ENCODE measurements at places on chromosomes 13 and 19. TPM values are rescaled to one million over a fixed set of nuclear protein-coding genes. Genes with fewer than 3 reads are reported as not detected.

GRCh38 chr13:52399708-52400107 lies 6.3 kb downstream of the THSD1 start:
- no peak overlapping the region for H3K27ac ChIP-seq
- H3K27me3 ChIP-seq, result peaks cover 25% of the 10 kb centered on the region
- H3K4me3 ChIP-seq, result no peak overlapping the region
- peaks cover 11% of the 10 kb centered on the region for H3K4me1 ChIP-seq
- DNase-seq, result no peak

GRCh38 chr13:94309576-94309975 lies 169.9 kb downstream of the DCT start:
- H3K27ac ChIP-seq, result no peak overlapping the region
- no peak for DNase-seq
- no peaks in the 10 kb centered on the region for H3K36me3 ChIP-seq
- H3K4me3 ChIP-seq, result no peak overlapping the region

The BLVRB gene
- 20.4 TPM for total RNA-seq

GRCh38 chr13:62176051-62176450 lies 760.4 kb upstream of the PCDH20 start:
- no peak overlapping the region for H3K4me3 ChIP-seq
- no peak overlapping the region for H3K27ac ChIP-seq
- no peak for DNase-seq
- no peaks in the 10 kb centered on the region for H3K4me1 ChIP-seq
- H3K36me3 ChIP-seq, result no peaks in the 10 kb centered on the region

The ZNF763 gene
- 5.2 TPM for total RNA-seq

- H3K4me1 ChIP-seq, result no peaks in the 10 kb centered on the region
- no peaks in the 10 kb centered on the region for H3K27me3 ChIP-seq
- no peak overlapping the region for H3K4me3 ChIP-seq
- H3K36me3 ChIP-seq, result no peaks in the 10 kb centered on the region
- no peak for DNase-seq
Observed at GRCh38 chr13:35387682-35388250, 88.7 kb downstream of the MAB21L1 start.
